ENCODE measurements at places on chromosomes 16 and 17.

GRCh38 chr17:10368561-10368960 is 4.2 kb downstream of the MYH13 start:
- DNase-seq, result no peak

- DNase-seq, result no peak
Measured at GRCh38 chr17:4617590-4618351, 23.7 kb downstream of the ALOX15 start.

GRCh38 chr16:86824751-86825296 is 246.5 kb downstream of the FOXL1 start:
- DNase-seq, result no peak

GRCh38 chr17:71699907-71700306 is 420.9 kb upstream of the SOX9 start:
- no peak for DNase-seq

DNA sequence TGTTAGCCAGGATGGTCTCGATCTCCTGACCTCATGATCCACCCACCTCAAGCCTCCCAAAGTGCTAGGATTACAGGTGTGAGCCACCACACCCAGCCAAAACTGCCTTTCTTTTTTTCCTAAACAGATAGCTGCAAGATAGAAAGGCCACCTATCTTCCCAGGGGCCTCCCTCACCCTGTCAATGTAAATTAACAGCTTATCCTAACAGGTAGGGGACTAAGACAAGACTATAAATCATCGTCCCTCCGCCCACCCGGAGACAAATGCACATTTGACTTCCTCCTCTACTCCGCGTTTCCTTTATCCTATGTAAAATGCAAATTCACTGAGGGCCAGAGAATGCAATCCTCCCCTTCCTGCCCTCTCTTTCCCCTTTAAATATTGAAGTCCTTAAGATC is 71.4 kb downstream of the MARF1 start:
- DNase-seq, result no peak

GRCh38 chr16:82016964-82017363 is 5.7 kb upstream of the SDR42E1 start:
- no peak for DNase-seq

GRCh38 chr17:81419886-81420768 is 24.9 kb downstream of the BAHCC1 start:
- no peak for DNase-seq

- no peak for DNase-seq
Measured at GRCh38 chr16:88375236-88375975, 7.4 kb upstream of the ZNF469 start.

DNA sequence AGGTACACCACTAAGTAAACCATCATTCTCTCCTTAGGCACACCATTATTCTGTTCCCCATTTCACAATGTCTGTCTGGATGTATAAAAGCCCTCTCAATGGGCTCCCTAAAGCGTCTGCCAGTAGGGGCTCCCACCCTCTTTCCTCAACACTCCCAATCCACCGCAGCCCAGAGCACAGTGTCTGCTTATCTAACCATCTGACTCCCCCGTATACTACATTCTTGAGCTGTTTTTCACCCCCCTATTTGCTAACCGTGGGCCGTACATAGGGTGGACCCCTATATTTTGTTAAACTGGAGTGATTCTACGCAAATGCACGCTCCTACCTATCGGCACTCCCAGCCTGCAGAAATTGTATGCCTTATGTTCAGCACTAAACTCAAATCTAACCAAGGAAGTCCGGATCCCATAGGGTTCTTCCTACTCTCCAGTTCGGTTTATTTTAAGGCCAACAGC is 685 bp upstream of the PSMD3 start:
- DNase-seq, result peak; percentile 17

DNA sequence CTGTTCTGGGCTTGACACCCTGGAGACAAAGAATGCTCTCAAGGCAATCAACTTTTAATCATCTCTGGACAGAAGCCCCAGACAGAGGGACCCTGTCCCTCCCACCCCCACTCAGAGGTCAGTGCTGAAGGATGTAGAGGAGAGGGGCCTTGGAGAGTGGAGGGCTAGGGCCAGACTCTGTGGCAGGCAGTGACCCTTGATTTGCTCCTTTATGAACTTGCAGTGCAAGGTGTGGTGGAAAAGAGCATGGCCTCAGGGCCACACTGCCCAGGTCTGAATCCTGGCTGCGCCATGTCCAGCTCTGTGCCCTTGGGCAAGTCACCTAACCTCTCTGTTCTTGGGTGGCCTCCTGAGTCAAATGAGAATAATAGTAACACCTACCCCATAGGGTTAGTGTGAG is 134.3 kb downstream of the TMEM132E start:
- DNase-seq, result no peak

DNA sequence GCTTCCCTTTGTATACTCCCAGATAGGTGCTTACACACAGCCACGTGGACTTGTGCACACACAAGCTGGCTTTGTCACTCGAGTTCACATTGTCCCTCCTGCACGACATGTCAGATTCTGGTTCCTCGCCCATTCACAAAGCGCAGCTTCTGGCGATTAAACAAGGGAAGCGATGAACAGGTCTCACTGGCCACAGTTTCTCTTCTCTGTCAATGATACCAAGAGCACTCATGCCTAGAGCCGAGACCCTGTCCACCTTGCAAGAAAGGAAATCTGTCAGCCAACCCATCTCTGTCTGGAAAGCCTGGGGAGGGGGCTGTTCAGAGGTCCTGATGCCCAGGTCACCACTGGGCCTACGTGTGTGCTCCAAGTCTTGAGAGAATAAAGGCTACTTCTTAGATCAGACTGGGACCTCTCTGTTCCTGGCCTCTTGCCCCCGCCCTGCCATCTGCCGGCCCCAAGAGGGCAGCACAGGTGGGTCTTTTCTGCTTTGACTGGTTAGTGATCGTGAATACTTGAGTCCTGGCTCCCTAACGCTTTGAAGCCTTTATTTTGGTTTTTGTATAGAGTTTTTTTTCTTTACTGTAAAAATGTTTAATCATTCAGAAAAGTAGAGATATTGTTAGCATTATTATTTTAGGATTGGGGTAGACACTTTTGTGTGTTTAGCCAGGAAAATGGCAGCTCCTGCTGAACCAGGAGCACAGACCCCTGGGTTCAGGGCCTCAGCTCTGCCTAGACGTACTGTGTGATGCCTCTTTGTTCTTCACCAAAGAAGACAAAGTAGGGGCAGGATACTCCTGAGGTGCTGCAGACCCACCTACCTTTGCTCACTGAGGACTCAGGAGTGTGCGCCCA is 104.7 kb downstream of the MRM1 start:
- no peak for DNase-seq

- DNase-seq, result no peak
Measured at GRCh38 chr17:8732406-8733085, 12.1 kb downstream of the CCDC42 start.

DNA sequence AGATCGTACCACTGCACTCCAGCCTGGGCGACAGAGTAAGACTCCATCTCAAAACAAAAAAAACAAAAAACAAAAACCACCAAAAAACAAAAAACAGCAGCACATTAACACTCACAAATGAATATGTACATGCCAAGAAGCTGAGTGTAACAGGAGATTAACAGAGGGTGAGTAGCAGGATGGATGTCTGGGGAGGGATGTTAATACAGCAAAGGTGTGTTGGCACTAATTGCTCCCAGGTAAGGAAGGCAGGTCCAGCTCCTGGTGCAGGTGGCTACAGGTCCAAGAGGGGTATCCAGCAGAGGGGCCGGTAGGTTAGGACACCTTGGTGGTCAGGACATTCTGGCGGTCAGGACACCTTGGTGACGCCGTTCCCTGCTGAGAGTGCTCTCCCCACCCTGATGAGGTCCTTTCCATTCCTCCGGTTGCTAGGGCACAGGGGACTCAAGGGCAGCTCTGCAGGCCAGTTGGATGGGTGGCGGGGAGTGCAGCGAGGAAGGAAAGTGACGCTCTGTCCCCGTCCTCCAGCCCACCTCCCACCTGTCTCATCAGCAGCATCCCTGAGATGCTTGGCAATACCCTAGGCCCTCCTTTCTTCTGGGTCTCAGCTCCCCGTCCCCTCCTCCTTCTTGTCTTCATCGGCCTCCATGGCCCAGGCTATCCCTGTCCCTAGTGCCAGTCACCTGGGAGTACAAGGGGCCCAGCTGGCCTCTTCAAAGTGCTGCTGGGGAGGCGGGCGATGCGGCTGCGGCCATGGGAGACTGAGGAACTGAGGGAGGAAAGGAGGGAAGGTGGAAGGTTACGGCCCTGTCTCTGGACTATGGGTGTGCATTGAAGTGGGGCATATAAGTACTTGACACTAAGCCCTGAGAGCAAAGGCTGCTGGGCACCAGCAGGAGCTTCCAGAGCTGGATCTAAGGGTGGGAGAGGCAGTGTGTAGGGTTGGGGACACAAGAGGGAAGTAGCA is 10.7 kb upstream of the GFAP start:
- no peak for DNase-seq

DNA sequence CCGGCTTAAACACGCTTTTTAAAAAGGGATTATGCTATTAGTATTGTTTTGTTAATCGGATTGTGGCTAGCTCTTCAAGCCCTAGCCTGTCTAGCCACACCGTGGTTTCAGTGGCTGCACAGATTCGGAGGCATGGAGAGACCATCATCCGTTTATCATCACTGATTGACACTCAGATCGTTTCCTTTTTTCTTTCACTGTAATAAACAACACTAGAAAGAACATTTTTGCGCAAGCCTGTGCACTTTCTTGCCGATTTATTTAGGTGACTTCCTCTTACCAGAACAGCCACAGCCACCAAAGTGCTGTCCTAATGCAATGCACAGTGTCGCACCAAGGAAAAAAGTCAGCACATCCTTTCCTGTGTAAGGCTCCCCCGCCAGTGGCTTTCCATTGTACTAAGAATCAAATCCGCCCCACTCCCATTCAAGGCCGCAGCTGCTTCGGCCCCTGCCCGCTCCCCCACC is 78.2 kb downstream of the CRISPLD2 start:
- no peak for DNase-seq

DNA sequence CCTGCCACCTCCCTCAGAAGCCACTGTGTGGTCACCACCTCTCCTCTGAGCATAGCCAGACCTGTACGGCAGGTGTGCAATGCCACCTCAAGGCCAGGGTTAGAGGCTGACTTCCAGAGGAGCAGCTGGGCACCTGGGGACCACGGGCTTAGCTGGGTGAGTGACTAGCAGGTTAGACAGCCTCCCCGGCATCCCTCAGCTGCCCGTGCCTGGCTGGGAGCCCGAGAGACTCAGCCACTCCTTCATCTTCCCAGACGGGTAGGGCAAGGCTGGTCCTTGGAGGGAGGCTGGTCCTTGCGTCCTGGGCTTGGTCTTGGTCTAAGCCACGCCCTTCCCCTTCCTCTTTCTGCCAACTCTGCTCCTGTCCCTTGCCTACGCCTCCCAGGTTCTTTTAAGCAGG is 7.8 kb downstream of the CRHR1 start:
- DNase-seq, result no peak

DNA sequence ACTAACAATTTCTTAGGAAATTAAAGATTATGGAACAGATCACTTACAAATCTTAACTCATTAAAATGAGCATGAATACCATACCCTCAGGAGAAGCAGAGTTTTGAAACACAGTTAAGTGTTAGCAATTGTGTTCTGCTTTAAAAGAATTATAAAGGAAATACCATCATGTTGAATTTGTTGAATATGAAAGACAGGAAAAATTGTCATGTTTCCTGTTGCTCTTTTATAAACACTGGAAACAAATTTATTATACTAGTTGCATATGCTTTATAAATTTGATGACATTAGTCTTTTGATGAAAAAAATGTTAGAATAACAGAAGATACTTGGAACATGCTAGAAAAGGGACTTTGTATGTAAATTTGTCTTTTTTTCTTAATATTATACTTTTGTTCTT is 59.7 kb downstream of the VMP1 start:
- no peak for DNase-seq

DNA sequence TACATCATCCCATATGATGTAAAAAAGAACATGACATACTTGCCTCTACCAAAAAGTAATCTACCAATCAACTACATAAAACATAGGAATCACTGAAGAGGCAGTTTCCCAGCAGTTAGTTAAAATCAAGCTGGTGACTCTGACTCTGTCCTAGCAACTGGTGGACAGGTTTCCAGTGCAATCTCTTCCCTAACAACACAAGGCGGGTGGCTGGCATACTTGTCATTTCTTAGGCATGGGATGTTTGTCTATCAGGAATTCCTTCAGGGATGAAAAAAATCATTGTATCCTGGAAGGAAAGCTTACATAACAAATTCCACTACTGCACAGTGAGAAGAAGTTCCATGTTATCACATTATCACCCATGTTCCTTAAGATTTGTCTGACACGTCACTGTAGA is 50.9 kb downstream of the HELZ start:
- no peak for DNase-seq

GRCh38 chr16:28865001-28865688 is 1.5 kb downstream of the SH2B1 start:
- DNase-seq, result no peak

GRCh38 chr17:36849871-36850348 is 87.4 kb upstream of the LHX1 start:
- DNase-seq, result no peak
